ENCODE measurements at places on chromosomes 5 and 9.

DNA sequence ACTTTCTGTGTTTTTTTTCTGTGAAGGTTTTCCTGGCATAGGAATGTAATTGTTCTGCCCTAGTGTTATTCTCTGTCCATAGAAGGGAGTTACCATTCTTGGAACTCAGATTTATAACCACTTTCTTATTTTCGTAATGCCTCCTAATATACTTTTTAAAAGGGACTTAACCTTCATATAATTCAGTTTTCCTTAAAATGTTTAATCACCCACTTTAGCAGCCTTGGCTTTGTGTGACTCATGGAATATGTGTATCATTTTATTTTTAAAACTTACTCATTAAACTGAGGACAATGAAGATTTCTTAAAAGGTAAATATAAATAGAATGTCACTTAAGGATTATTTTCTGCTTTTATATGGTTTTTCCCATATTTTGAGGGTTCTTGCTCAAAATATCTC is 50.0 kb downstream of the RAI14 start:
- no peak for DNase-seq

DNA sequence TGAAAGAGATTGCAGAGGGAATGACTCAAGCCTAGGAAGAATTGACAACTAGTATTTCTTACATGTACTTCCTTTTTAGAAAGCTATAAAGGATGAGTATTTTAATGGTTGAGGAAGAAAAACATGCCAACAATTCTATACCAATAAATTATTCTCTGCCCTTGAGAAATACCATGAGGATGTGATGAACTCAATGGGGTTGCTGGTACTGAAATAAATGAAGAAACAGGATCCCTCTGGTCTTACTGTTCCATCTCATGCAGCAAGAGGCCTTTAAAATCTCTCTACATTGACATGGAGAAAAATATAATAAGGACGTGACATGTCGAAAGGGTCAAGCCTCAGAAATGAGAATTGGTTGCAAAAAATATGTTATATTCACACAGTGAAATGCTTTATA is 477.3 kb downstream of the GABRG2 start:
- no peak for DNase-seq

GRCh38 chr9:70085241-70085640 is 41.6 kb downstream of the MAMDC2 start:
- no peak for DNase-seq

DNA sequence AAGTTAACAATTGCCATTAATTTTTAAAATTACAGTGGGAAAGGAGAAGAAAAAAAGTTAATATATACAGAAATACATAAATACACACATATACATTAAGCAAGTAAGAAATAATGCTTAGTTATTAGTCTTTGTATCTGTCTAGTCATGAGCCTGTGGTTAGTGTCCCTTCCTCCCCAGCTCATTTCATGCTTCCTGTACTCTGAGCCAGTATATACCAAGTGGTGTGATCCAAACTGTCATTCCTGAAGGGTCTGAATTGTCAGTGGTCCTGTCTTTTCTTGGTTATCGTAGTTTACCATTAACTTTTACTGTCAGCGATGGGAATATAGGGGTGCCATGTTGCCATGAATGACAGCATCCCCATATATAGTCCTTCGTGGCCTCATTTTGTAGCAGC is 24.2 kb upstream of the STOM start:
- DNase-seq, result no peak

- no peak for DNase-seq
These were observed 45.4 kb downstream of the ZNF608 start for GRCh38 chr5:124701016-124701415.

DNA sequence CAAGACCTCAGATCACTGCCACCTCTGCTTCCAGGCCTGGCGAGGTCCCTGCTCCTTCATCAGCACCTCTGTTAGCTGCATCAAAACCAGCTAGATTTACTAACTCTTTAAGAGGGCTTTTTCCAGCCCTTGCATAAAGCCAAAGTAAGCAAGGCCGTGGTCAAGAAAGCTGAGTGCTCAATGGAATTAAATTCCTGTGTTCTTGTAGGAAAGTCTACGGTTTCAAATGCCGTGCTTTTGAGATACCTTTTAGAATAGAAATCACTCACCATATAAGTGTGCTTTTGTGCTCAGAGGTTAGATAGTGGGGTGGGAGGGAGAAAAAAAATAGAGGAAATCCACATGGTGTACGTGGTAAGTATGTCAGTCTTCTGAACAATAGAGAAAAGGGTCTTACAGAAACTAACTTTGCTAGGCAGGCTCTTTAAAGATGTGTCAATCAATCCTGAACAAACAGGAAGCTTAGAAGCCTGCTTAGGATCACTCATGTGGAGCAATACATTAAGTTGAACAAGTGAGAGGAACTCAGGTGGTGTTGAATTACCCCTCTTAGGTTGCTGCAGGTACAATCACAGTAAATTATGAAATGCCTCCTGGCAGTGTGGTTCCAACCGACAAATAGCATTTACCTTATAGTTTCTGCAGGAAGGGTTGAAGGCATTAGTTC is 79.7 kb downstream of the SEMA6A start:
- DNase-seq, result no peak

DNA sequence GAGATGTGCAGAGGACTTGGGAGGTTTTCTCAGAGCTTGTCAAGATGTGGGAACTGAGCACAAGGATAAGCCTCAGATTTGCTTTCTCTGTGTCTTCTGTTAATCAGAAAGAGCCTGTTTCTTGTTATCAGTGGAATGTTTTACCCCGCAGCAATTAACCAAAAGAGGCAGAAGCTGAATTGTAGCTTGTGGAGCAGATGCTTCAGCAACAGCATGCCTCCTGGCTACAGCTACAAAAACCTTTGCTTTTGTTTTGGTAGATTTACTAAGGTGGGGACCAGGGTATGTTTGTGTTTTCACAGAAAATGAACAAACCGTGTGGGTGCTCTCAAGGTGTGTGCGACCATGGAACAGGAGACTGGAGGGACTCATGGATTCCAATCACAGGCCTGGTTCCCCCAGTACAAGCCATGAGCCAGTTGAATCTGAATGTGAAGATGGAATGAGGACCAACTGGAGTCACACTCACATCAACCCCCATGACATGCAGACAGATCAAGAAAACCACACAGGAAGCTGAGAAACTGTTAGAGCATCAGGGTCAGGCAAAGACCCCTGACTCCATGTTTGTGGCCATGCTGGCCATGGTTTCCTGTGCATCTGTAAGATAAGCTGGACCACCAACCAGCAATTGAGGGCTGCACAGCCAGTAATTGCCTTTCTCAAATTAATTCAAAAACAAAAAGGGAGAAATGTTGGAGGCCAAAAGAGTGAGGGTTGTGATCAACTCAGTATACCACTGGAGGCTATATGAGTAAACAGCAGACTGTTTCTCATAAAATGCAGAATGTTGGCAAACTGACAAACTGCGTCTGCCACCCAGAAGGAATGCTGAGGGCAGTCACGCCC is 6.9 kb downstream of the UGT3A2 start:
- no peak for DNase-seq

DNA sequence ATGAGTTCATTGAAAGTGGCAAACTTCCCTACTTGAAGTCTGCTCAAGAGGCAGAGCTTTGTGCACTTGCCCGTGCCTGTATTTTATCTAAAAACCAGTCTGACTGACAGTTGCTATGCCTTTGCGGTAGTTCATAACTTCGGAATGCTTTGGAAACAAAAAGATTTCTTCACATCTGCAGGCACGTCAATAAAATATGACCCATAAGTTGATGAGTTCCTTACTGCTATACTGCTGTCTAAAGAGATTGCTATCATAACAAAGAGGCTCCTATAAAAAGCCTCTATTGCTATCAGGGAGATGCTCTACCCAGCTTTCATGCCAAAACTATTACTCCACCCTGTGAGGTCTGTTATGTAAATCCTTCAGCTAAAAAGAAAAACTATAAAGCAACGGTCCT is 25.4 kb upstream of the RNF20 start:
- peak; percentile 24 for DNase-seq

DNA sequence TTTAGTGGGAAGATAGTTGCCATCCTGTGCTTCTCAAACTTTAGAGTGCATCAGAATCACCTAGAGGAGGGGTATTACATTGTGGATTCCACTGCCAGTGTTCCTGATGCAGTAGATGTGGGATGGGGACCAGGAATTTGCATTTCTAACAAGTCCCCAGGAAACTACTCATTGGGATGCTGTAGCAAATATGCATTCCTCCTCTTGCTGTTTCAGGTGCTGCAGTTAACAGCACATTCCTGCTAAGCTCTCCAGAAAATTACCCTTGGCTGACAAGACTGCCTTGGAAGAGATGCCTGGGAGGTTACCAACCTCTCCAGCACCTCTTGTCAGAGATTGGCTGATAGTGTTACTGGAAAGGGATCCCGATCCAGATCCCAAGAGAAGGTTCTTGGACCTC is 270.5 kb downstream of the OSTF1 start:
- DNase-seq, result no peak

GRCh38 chr5:173835131-173835530 is 53.0 kb upstream of the CPEB4 start:
- no peak for DNase-seq

- DNase-seq, result no peak
These were observed 78.5 kb upstream of the ALDH1A1 start for GRCh38 chr9:73031350-73031749.

DNA sequence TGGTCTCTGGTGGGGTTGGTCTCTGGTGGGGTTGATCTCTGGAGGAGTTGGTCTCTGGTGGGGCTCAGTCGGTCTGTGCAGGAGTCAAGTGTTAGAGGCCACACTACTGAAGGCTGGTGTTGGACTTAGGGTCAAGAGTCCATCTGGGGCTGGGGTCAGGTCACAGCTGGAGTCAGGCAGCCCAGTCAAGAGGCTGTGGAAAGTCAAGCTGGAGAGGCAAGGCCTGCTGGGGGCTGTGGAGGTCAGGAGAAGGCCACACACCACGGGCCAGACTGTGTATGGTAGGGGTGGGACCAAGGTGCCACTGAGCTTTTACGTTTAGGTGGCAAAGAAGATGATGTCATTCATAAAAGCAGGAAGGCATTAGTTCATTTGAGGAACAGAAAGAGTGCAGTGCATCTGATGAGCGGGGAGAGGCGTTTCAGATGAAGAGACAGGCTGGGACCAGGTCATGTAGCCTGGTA is 16.7 kb upstream of the CD74 start:
- DNase-seq, result no peak

- no peak for DNase-seq
These were observed 812 bp downstream of the DNAH5 start for GRCh38 chr5:13943676-13944075.

- DNase-seq, result no peak
These were observed 38.8 kb upstream of the PLPPR1 start for GRCh38 chr9:100989731-100990130.

DNA sequence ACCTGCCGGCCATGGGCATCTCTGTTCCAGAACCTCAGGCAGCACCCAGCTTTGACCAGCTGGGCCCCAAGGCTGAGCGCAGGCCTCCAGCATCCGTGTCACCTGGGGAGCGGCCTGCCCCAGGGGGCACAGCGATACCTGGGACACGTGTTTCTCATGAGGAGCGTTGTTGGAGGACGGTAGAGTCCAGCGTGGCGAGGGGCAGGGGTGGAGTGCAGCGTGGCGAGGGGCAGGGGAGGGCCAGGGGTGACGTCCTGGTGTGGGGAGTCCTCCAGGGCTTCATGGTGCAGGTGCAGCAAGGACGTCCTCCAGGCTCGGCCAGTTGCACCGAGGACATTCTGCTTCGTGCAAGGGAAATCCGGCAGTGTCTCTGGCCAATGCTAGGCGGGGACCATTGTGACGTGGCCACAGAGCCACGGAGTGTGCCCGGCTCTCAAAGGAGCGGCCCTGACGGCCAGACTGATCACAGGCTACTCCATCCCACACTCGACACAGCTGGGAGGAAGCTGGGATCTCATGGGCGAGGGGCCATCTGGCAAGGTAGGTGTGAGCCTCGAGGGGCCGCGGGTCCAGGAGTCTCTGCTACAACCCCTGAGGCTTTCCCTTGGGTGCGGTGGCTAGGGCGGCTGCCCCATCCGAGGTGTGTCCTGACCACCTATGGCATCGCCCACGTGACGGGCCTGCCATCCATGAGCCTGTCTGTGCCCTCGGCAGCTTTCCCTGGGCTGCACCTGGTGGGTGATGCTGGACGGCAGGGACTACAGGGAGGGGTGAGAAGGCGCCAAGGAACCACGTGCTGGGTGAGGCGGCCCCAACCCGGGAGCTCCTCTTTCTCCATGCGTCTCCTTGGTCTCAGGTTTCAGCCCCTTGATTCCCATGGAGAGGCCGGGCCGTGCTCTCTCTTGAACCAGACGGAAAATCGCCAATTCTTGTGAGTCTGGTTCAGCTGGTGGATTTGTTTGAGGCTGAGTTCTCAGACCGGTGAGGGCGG is 33.8 kb downstream of the SLC9A3 start:
- DNase-seq, result no peak

DNA sequence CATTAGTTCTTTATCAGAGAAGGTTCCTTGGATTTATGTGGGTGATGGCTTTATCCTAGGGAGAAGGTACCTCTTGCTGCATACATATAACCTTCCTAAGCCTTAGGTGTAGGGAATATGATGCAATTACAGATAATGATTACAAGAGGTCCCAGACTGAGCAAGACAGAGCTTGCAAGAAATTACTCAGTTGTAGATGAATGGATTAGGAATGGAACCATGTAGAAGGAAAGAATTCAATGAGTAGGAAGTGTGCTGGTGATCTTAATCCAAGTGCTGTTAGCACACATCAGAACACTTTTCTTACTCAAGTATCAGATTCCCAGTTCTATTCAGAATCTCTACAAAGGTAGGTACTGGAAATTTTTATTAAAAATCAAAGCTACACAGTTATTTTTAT is 2.5 kb downstream of the OR13F1 start:
- DNase-seq, result no peak

DNA sequence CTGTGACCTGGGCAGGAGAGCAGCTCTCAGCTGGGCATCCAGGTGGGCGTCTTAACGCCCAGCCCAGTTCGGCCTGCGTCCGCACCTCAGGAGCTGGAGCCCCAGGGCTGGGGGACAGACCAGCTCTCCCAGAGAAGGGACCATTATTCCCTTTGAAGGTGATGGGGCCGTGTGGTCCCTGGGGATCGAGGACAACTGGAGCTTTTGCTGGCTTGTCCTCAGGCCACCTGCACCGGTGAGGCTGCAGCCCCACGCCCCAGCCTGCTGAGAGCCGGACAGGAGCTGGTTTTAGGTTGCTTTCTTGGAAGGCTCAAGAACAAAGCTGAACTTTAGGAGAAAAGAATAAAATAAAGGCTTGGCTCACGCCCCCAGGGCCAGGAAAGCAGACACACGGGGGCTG is 40.9 kb downstream of the NACC2 start:
- no peak for DNase-seq

- no peak for DNase-seq
These were observed 64.2 kb downstream of the COL5A1 start for GRCh38 chr9:134705786-134706185.

- no peak for DNase-seq
These were observed 247.9 kb downstream of the TENT4A start for GRCh38 chr5:6961123-6961522.

DNA sequence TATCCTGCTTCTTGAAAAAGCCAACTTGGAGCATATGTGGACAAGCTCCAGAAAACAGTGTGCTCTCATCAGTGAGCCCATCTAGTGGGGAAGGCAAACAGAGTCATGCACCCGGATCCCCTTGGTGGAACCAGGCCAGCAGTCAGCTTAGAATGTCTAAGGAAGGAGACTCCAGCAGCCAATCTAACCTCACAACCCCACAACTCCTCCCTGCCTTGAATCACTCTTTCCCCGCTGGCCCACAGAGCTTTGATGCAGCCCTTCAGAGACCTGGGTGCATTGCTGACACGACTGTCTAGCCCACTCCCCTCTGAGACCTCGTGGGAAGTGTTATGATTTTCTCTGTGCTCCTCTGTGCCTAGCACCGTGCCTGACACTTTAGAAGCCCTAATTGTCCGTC is 623.7 kb downstream of the BNC2 start:
- DNase-seq, result no peak

Measured in cerebellum (tissue), 4 donors.